WTC11 (cell line): ENCODE measurements at places on chromosomes 1 and 21. TPM values are rescaled to one million over a fixed set of nuclear protein-coding genes. Genes with fewer than 3 reads are reported as not detected.

DNA sequence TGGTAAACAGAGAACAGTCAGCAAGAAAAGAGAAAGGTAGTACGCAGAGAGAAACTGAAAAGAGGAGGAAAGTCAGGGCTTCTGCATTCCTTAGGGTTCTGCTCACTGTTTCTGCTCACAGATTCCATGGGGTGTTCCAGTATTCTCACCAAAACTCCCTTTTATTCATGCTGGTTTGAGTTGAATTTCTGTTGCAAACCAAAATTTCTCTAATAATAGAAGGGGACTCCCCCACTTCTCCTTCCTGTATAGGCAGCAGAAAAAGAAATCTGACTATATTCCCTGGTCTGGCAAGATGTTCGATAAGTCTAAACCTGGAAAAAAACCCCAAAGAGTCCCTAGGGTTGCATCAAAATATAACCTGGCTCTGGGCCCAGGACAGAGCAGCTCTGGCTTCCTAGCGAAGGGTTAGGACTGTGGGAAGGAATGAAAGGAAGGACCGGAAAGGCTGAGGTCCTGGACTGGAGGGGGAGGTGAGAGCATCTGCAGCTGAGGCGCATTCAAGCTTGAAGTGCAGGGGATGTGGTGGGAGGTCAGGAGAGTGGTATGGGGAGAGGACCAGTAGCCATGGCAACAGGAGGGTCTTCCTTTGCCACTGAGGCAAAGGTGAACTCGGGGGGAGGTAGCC, 18.8 kb upstream of the RGS16 start:
- DNase-seq: no peak

GRCh38 chr1:151098126-151098525, 27.6 kb downstream of the GABPB2 start:
- DNase-seq: no peak

DNA sequence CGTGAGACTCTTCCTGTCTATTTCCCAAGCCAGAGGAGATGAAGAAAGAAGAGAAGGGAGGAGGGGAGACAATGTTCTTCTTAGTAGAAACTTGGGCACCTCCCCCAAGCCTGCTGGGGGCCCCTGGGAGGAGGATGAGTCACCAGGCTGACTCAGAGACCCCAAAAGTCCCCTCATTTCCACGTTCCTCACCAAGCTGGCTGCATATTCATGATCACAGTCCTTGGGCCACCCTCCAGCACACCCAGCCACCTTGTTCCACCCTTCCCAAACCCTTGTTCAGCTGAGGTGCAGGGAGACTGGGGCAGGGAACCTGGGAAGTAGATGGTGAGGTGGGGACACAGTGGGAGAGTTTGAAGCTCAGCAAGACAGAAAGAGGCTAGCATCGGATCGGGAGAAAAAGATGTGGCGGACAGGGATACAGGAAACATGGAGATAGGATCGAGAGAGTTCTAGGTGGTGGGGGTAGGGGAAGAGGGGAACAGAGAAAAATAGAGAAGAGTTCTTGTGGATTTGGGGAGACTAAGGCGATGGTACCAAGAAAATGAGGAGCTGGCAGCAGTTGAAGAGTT, 712 bp downstream of the RAB13 start:
- no peak for DNase-seq

- DNase-seq: no peak
Observed at GRCh38 chr1:179474713-179475112, 101.0 kb downstream of the NPHS2 start.

PADI2 gene
- total RNA-seq: 3.8 to 5.1 TPM (median 4.4 TPM) in 3 replicates

CA6 gene
- 0.11 TPM in 1 of 3 replicates, not detected in the others for total RNA-seq

CD53 gene
- 1.4 to 1.8 TPM (median 1.6 TPM) in 3 replicates for total RNA-seq

- no peak for DNase-seq
Observed at GRCh38 chr1:232074265-232074664, 447.7 kb downstream of the DISC1 start.

DNA sequence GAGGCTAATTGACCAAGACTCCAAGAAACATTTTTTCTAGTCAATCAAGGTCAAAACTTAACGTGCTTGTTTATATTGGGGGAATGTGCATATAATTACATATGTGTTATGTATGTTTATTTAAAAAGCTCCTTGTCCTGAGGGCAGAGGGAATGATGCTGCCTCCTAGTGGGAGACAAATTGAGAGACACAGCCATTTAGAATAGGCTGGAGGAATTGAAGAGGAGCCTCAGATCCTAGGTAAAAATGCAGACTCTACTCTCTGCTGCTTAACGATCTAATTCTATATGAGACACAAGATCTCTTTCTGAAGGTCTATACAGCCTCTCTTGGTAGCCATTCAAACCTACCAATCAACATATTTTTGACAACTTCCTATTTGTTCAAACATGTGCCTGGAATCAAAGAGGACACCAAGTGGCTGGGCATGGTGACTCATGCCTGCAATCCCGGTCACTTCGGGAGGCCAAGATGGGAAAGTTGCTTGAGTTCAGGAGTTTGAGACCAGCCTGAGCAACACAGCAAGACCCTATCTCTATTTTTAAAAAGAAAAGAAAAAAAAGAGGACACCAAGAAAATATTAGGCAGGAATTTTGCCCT, 136.6 kb upstream of the ZNF648 start:
- no peak for DNase-seq

GRCh38 chr21:15255763-15256162, 191.0 kb upstream of the NRIP1 start:
- no peak for DNase-seq

CLDN14 gene
- not detected in 3 replicates for total RNA-seq

NDC1 gene
- 52.4 to 61.2 TPM (median 54.2 TPM) in 3 replicates for total RNA-seq

- DNase-seq: no peak
Observed at GRCh38 chr1:151972542-151973248, 21.0 kb downstream of the S100A10 start.

DNA sequence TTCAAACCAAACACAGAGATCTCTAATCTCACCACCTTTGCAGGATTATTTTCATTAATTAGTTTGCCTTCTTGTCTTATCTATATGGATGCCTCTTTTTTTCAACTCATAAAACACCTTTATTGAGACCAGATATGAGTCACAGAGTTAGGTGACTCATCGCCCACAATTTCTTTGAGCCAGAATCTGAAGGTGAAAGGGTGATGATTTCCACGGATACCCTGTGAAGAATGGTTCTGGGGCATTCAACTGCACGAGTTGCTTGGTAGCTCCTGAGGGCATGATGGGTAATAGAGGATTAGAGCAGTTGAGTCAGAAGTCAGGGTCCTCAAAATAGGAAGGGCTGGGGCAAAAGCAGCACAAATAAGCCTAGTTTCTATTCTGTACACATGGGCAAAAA, 128.2 kb downstream of the TBX19 start:
- DNase-seq: no peak
